Right atrium auricular region (tissue), 2 donors: ENCODE measurements at places on chromosomes 7 and 10.

GRCh38 chr7:33262476-33262875, 133.1 kb downstream of the BBS9 start:
- DNase-seq = no peak

GRCh38 chr7:86953219-86953618, 106.2 kb downstream of the ELAPOR2 start:
- no peak for DNase-seq

- no peak for DNase-seq
Observed at GRCh38 chr10:133277277-133277992, 767 bp upstream of the ADAM8 start.

- DNase-seq = no peak
Observed at GRCh38 chr10:88115968-88116367, 252.5 kb downstream of the PTEN start.

- DNase-seq = no peak
Observed at GRCh38 chr7:69399401-69399800, 198.9 kb upstream of the AUTS2 start.

- no peak for DNase-seq
Observed at GRCh38 chr7:19470031-19470430, 238.8 kb downstream of the POLR1F start.

GRCh38 chr7:104784686-104785085, 229.3 kb upstream of the KMT2E start:
- DNase-seq = no peak

DNA sequence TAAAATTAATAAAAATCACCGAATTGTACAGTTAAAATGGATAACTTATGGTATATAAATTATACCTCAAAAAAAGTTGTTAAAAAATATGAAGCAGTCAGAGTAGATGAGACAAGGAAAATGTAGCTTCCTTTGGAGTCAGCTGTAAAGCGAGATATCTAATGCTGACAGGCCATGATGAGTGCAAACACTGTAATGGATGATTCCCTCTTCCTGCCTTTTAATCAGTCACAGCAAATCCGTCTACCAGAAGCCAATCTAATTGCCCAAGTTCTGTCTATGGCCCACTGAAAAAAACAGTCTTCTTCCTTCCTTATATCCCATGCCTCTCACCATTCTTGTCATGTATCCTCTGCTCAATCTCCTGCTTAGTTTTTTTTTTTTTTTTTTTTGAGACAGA, 59.9 kb upstream of the DNAJB12 start:
- no peak for DNase-seq

GRCh38 chr7:92343714-92344113, 97.9 kb downstream of the ANKIB1 start:
- no peak for DNase-seq

- no peak for DNase-seq
Observed at GRCh38 chr10:22690614-22691431, 23.6 kb downstream of the PIP4K2A start.

DNA sequence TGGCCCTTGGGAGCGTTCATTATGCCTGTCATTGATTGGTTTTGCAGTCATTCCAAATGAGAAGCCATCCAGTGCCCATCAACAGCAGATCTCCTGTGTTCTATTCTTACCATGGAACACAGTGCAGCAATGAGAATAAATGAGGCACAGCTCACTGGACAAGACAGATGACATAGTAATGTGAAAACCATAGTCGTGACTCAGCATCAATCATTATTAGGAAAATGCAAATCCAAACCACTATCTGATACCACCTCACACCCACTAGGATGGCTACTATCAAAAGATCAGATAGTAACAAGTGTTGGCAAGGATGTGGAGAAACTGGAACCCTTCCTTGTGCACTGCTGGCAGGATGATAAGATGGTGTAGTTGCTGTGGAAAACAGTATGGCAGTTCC, 144.7 kb downstream of the ARHGAP22 start:
- no peak for DNase-seq

DNA sequence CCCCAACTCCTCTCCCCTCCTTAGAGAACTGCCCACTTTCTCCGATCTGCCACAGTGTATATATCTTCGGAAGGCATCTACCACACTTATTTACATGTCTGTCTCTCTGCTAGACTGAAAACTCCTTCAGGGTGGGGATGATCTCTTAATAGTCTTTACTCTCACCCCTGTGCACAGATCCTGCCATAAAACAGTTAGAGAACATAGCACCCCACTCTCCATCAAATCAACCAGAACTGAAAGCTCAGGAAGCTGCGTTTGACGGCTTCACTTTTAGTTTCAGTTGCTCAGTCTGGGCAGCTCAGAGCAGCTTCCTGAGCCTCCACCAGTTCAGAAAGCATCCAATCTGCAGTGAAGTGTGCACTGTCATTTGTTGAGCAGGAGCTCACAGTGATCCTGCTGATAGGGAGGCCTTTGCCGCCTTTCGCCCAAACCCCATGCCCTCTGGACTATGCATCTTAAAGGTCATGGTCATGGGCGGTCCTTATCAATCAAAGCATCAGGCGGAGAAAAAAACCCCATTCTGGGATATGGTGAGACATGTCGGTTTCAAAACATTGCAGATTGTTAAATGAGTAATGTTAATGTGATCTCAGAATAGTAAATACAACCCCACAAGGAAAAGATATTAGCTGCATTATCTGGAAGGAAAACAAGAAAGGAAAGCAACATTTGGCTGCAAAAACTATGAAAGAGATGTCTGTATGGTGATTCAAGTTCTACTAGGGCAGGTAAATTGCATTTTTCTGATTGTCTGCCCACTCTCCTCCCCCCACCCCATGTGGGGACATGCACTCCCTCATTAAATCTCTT, 167.1 kb upstream of the ADO start:
- no peak for DNase-seq

DNA sequence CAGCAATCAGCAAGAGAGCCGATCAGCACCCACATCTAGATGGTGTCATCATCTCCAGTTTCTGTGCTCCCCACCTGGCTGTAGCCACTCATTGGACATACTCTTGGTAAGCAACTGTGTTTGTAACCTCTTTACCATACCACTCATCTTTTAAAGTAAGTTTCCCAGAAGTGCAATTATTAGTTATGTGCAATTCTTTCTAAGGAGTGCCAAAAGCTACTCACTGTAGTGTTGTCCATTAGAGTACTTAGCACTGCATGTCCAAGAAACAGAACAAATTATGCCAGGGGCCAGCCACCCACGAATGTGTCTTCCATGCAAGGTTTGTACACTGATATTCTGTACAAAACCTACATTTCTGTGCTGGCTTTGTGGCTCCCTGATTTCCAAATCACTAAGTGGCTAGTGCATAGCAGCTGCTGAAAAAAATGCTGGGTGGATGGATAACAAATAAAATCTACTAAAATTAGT, 131.9 kb downstream of the SRPK2 start:
- DNase-seq = no peak

DNA sequence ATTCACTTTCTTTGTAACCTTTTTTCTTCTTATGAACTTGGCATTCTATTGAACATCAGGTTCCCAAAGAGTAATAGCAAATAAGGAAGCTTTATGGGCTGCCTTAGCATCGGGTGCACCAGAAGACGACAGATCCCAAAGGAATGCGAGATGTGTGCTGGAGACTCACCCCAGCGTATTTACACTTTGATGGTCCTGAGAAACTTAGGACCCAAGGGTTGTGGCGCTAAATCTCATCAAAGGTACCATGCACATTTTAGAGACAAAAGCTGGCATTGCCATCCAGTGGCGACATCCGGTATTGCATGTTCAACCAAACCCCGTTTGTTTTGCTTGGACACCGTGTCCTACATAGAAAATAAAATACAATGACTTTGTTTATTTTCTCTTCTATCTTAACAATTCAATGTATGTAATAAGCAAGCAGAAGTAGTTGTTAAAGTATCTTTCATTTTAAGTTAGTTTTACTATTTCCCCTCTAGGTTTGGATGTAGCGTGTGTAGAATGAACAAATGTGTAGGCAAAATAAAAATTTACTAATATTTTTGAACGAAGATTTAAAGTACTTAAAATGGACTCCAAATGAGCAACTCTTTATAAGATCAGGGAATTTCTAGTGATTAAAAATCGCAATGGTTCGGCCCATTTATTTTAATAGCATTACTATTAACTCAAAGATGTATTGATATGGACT, 1154.8 kb downstream of the GATA3 start:
- DNase-seq = peak; percentile 72

- no peak for DNase-seq
Observed at GRCh38 chr10:108523016-108523800, 1358.7 kb upstream of the SORCS1 start.

DNA sequence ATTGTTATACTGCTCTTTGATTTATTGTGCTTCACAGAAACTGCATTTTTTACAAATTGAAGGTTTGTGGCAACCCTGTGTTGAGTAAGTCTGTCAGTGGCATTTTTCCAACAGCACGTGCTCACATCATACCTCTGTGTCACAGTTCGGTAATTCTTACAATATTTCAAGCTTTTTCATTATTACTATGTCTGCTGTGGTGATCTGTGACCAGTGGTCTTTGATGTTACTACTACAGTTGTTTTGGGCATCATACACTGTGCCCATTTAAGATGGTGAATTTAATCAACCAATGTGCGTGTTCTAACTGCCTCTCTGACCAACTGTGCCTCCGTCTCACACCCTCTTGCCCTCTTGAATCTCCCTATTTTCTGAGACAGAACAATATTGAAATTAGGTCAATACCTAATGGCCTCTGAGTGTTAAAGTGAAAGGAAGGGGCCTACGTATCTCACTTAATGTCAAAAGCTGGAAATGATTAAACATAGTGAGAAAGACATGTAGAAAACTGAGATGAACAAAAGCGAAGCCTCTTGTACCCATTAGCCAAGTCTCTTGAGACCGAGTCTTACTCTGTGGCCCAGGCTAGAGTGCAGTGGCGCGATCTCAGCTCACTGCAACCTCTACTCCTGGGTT, 20.2 kb upstream of the ASL start:
- no peak for DNase-seq

DNA sequence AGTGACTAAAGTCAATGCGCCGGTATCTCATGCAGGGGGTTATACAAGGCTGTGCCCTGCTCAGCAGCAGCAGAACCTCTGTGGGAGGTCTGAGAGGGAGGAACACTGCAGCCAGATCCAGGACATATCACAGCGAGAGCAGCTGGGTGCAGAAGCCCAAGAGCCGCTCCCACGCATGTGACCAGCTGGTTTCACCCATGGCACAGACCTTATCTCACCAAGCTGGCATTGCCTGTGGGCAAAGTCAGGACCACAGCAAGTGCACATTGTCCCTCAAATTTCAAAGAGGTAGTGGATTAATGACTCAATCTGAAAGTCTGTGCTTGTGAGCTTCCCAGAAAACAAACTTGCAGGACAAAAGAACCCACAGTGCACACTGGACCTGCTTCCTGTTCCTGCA, 31.6 kb upstream of the AKR1C1 start:
- DNase-seq = no peak

- DNase-seq = no peak
Observed at GRCh38 chr10:126133906-126134656, 237.7 kb downstream of the FANK1 start.

GRCh38 chr7:66950763-66951162, 29.7 kb downstream of the TMEM248 start:
- no peak for DNase-seq

DNA sequence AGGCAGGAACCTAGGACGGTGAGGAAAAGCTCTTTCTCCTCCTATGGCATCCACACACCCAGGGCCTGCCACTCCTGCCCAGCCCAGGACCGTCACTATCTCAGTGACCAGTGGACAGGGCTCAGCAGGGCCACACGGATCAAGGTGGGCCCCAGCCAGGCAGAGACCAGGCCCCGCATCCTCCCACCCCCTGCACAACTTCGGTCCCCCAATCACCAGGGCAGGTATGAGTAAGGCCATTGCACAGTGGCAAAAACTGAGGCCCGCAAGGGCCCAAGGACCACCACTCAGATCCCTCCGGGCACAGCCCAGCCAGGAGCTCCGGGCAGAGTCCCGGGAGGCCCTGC, 30.3 kb downstream of the OAT start:
- DNase-seq = no peak

DNA sequence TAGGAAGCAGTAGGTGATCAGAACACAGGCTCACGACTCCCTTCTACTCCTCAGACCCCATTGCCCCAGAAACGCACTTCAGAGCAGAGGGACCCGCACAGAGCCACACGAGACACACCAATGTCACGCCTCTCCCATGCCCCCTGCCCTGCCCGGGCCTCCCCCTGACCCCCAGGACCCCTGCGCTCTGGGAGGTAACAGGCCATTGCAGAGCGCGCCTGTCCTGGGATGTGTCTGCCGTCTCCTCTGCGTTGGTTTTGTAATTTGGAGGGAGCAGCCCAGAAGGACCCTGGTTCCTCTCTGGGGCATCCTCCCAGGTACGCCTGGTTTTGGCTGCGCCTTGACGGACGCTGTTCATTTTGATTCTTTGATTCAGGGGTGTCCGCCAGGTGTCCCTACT, 85.4 kb downstream of the UNCX start:
- DNase-seq = no peak

DNA sequence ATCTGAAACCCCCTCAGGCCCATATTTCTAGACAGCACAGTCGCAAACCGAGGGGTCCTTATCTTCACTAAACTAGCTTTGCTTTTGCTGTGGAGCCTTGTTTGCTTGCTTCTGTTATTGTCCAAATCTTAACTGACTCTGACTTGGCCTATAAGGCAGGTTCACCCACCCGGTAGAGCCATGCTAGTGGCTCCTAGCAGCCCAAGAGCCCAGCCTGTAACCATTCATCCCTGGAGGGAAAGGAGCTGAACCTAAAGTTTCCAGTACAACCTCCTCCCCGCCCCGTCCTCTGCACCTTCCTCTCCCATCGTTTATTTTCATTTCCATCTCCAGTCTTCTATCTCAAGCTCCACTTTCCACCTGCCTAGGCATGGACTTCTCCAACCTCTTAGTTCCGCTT, 345.7 kb downstream of the PTPRN2 start:
- DNase-seq = no peak

- no peak for DNase-seq
Observed at GRCh38 chr7:48710995-48711394, 213.4 kb upstream of the CDC14C start.

DNA sequence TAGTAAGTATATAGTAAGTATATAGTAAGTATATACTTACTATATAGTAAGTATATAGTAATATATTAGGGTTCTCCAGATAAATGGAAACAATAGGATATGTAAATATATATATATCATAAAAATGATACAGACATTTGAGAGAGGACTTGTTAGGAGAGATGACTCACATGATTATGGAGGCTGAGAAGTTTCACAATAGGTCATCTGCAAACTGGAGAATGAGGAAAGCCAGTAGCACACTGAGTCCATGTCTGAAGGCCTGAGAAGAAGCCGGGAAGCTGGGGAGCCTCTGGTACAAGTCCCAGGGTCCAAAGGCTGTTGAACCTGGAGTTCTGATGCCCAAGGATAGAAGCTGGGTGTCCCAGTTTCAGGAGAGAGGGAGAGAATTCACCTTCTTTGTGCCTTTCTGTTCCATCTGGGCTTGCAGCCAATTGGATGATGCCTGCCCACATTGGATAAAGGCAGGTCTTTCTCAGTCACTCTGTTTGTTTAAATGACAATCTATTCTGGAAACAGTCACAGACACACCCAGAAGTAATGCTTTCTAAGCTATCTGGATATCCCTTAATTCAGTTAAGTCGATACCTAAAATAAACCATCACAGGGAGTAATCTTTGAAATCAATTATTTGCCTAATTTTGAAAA, 205.5 kb upstream of the CDC14C start:
- no peak for DNase-seq
